Fibroblast of villous mesenchyme (primary cell): ENCODE measurements at places on chromosomes 5 and 9. TPM values are rescaled to one million over a fixed set of nuclear protein-coding genes. Genes with fewer than 3 reads are reported as not detected.

Gene PDCD1LG2
- 31.6 and 59.6 TPM in 2 replicates for total RNA-seq

GRCh38 chr5:113817683-113818082 is 304.2 kb downstream of the YTHDC2 start:
- no peak for DNase-seq

GRCh38 chr5:162752612-162753011 is 684.8 kb upstream of the CCNG1 start:
- DNase-seq: no peak

GRCh38 chr5:120767178-120767820 is 303.2 kb downstream of the PRR16 start:
- peak; percentile 76 for DNase-seq

Gene NUTM2F
- not detected in 2 replicates for total RNA-seq

DNA sequence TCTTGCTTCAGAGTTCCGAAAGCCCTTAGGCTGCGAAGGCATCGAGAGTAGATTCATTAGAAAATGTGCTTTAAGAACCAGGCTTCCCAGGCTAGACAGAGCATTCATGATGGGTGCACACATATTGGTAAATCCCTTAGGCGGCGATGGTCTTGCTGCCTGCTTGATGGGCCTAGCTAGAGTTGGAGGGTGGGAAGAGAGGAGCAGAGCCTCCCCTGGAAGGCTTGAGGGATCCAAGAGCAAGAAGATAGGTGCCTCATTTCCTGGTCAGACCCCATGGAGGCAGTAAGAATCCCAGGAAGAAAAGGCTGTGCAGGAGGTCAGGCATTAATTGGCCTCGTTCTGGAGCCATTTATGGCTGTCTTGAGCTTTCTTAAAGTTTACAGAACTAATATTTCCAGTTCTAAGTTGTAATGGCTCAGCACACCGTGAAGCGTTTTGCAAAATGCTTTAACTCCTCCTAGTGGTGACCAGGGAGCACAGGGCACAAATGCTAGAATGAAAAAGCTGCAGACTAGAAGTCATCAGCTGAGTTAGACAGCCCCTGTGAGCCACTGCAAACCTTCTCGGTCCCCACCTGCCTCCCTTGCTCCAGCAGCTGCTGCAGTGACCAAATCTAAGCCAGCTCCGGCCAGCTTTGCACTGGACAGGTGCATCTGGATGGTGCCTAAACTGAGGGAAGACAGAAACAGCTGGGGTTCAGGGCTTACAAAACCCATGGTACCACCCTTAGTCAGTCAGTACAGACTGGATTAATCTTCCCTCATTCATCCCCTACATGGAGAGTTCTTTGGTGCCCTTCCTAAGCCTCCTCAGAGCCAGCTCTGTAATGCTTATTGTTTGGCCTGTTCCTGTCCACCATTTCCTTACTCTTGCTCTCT is 14.7 kb downstream of the SLC45A2 start:
- DNase-seq: peak; percentile 72

GRCh38 chr5:141969783-141970771 is 1.2 kb downstream of the RNF14 start:
- DNase-seq: peak; percentile 32

DNA sequence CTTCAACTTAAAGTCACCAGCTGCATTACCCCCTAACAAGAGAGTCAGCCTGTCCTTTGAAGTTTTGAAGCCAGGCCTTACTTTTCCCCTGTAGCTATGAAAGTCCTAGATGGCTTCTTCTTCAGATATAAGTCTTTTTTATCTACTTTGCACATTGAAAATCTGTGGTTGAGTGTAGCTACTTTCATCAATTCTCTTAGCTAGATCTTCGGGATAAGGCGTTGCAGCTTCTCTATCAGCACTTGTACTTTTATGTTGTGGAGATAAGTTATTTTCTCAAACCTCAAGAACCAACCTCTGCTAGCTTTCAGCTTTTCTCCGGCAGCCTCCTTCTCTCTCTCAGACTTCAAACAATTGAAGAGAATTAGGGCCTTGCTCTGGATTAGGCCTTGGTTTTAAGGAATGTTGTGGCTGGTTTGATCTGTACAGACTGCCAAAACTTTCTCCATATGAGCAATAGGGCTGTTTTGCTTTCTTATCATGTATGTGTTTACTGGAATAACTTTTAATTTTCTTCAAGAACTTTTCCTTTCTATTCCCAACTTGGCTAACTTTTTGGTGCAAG is 21.6 kb downstream of the CATSPER3 start:
- DNase-seq: peak; percentile 61

DNA sequence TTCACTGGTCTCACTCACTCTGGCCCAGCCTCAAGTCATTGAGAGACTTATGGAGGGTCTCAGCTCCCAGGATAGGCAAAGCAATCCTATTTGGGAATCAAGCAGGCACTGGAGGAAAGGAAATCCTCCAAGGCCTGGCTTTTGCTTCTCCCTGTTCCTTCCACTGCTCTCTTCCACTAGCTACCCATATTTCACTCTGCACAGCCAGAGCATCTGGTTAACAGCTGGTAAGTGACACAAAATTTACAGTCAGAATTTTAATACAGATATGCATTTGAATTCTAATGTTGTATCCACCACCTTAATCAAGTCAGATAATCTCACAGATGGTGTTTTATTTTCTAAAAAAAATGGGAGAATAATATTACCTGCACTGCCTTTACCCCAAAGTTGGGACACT is 868 bp upstream of the C1QTNF2 start:
- no peak for DNase-seq

- no peak for DNase-seq
These were observed 406.0 kb downstream of the HINT1 start for GRCh38 chr5:130759061-130759460.

Gene LCN6
- not detected in 2 replicates for total RNA-seq

GRCh38 chr9:125785248-125785751 is 38.1 kb downstream of the PBX3 start:
- DNase-seq: no peak

Gene TAF11L5
- total RNA-seq: not detected in 2 replicates

- DNase-seq: no peak
These were observed 129.1 kb upstream of the MEF2C start for GRCh38 chr5:89011778-89012711.
